ENCODE measurements at places on chromosomes 7 and 10.

- no peak for DNase-seq
These were observed 54.7 kb downstream of the RBM33 start for GRCh38 chr7:155699180-155699579.

- DNase-seq: no peak
These were observed 131.1 kb upstream of the PTPRZ1 start for GRCh38 chr7:121741896-121742295.

DNA sequence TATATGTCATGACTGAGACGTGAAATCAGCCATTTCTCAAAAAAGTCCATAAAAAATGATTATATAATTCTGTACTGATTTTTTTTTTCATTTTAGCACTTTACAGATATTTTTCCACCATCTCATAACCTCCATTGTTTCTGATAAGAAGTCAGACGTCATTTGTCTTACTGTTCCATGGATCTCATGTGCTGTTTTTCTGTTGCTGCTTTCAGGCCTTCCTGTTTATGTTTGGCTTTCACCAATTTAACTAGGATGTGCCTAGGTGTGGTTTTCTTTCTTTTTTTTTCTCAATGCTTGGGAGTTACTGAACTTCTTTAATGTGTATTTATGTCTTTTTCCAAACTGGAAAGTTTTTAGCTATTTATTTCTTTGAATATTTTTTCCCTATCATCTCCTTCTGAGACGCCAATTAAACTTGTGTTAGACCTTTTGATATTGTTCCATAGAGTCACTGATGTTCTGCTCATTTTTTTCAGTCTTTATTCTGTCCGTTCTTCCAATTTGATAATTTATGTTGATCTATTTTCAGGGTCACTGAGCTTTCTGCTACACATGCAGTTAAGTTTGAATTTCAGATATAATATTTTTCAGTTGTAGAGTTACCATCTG, 43.3 kb downstream of the TAF3 start:
- DNase-seq: no peak

DNA sequence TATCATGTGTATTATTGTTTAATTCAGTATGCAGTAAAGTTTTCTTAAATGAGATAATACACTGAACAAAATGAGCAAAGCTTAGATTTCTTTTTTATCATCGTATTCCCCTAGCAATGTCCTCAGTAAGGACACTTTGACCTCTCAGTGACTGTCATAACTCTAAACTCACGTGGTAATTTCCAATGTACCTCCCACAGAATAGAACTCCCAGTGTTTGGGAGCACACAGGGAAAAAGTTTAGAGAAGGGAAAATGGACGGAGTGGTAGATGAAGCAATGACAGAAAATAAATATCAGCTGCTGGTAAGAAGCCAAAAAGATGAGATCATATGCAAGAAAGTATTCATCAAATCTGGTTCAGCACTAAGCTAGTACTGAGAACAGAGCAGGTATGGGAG, 758.6 kb upstream of the KCND2 start:
- no peak for DNase-seq

DNA sequence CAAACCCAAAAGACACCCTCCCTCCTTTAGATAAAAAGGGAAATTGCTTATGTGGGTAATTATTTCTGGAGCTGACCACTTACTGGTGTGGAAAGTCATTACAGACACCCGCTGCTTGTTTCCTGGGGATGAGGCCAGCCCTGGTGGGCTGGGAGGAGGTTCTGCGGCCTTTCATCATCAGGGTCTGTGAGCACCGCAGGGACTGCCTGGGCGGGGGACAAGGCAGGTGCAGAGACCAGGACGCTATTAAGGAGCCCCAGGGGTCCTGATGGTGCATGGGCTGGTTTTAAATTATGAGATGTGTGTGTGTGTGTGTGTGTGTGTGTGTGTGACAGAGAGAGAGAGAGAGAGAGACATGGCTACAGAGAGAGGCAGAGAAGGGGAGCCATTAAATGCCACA, 171.2 kb downstream of the DNAJB6 start:
- no peak for DNase-seq

- no peak for DNase-seq
These were observed 73.3 kb upstream of the HABP2 start for GRCh38 chr10:113479346-113480080.

GRCh38 chr10:1829712-1830111, 92.4 kb upstream of the ADARB2 start:
- DNase-seq: no peak

GRCh38 chr10:120456143-120456625, 843 bp upstream of the PLPP4 start:
- no peak for DNase-seq

DNA sequence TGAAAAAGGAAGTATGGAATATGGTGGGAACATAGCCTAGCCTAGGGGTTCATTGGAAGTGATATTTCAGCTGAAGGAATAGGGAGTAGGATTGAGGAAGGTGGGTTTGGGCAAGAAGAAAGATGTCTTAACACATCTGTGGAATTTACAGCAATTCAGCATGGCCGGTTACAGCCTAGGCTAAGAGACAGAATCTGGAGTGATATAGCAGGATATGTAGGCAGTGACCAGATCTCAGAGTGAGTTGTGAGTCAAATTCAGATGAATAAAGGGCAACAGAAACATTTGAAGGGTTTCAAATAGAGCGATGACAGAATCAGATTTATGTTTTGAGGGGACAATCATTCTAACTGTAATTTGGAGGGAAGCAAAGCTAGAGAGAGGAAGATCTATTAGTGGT, 199.0 kb upstream of the PRPS1L1 start:
- no peak for DNase-seq

- no peak for DNase-seq
These were observed 93.0 kb downstream of the TNS3 start for GRCh38 chr7:47488969-47489342.

- DNase-seq: no peak
These were observed 746 bp downstream of the ARL5B start for GRCh38 chr10:18659819-18660535.

DNA sequence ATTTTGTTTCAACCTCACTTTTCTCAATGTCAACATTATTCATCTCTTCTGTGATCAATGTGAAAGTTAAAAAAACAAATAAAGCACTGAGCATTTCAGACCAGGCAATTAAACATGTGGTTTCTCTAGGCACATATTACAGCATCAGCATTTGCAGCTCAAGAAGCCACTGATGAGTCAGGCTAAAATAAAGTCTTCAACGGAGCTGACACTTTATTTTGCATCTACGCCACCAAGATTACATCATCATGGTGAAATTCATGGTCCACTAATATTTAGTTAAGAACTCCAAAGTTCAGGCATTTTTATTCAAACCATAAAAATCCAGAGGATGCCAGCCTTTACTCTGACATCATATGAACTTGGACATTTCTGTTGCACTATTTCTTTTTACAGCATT, 33.0 kb downstream of the MAGI2 start:
- no peak for DNase-seq

- no peak for DNase-seq
These were observed 1.5 kb upstream of the MIOS start for GRCh38 chr7:7565018-7565680.

DNA sequence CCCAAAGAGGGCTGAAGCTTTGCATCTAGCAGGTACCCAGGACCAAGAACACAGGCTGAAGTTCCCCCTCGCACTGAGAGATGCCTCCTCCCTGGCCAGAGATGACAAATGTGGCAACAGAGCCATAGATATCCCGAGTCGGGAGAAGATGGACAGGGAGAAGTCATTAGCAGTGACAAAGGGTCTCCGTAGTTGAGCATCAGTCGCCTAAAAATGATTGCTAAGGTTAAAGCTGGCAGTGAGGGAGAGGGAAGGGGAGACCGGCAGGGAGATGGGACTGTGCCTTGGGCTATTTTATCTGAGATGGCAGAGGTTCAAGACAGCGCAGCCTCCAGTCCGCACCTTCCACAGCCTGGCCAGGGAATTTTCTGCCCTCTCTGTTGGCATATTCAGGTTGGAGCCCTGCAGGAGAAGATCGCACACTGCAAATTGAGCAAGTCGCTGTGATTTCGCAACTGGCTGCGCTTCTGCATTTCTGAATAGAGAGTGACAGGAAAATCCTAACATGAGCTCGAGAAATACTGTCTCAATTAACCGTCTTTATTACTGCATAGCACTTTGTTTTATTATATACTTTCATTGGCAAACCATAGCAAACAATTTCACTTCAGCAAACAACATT, 238.9 kb upstream of the GPR26 start:
- DNase-seq: no peak

GRCh38 chr7:70052691-70053090, 454.4 kb downstream of the AUTS2 start:
- DNase-seq: no peak

DNA sequence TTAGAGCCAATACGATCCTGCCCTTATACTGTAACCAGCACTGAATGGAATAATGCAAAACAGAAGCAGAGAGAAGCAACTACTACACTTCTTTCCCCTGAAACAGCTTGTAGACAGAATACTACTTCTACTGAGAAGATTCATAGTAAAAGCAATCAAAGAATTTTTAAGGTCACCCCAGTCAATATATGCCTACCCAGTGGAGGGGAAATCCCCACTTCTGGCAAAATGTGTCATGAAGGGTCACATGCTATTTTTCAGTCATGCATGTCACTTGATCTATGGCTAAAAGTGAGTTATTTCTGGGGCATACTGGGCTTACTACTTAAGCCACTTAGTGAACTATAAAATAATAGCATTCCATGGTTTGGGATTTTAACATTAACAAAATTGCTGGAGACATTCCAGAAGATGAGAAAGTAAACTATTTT, 25.6 kb downstream of the IRF5 start:
- no peak for DNase-seq

DNA sequence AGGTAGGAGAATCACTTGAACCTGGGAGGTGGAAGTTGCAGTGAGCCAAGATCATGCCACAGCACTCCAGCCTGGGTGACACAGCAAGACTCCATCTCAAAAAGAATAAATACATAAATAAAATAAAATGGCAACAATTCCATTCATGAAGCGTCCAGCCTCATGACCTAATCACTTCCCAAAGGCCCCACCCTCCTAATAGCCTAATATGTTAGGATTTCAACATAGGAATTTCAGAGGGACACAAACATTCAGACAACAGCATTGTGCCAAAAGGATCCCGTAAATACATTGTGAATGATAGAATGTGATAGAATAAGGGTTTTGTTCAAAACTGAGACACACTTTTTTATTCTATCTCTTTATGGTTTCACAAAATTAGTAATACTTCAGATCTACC, 90.3 kb downstream of the FAM107B start:
- DNase-seq: no peak

GRCh38 chr7:100759357-100760171, 26.2 kb downstream of the ZAN start:
- no peak for DNase-seq

DNA sequence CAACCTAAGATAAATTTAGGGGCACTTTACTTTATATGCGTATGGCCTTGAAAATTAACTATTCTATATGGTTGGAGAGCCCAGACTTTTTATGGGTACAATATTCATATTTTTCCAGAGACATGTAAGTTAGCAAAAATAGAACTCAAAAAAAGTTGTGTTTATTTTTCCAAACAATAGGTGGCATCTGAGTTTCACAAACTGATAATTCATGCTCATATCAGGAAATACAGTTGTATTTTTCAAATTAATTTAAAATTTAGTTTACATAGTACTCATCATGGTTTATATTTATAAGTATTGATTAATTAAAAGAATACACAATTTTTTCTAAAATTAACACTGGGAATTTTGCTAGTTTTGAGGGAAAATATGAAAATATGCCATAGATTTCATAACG, 34.6 kb downstream of the ANKRD7 start:
- DNase-seq: no peak

DNA sequence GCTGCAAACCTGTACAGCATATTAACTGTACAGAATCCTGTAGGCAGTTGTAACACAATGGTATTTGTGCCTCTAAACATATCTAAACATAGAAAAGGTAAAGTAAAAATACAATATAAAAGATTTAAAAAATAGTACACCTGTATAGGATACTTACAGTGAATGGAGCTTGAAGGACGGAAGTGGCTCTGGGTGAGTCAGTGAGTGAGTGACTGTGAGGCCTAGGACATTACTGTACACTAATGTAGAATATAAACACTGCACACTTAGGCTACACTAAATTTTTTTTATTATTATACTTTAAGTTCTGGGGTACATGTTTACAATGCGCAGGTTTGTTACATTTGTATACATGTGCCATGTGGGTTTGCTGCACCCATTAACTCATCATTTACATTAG, 97.3 kb upstream of the STK17A start:
- no peak for DNase-seq

- DNase-seq: no peak
These were observed 4.4 kb upstream of the BICC1 start for GRCh38 chr10:58508316-58508715.

DNA sequence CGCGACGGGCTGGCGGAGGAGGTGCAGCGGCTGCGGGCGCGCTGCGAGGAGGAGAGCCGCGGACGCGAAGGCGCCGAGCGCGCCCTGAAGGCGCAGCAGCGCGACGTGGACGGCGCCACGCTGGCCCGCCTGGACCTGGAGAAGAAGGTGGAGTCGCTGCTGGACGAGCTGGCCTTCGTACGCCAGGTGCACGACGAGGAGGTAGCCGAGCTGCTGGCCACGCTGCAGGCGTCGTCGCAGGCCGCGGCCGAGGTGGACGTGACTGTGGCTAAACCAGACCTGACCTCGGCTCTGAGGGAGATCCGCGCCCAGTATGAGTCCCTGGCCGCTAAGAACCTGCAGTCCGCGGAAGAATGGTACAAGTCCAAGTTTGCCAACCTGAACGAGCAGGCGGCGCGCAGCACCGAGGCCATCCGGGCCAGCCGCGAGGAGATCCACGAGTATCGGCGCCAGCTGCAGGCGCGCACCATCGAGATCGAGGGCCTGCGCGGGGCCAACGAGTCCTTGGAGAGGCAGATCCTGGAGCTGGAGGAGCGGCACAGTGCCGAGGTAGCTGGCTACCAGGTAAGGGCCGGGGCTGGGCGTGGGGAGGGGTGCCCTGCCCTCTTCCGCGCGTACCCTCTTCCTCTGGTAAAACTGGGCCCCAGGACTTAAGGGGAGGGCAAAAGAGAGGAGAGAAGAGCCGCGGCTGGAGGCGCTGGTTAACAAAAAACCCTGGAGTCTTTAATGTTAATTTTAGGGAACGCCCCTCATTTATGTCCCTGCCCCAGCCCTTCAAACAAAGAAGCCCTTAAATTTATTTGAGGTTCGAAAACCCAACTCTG, 987 bp downstream of the INA start:
- no peak for DNase-seq

DNA sequence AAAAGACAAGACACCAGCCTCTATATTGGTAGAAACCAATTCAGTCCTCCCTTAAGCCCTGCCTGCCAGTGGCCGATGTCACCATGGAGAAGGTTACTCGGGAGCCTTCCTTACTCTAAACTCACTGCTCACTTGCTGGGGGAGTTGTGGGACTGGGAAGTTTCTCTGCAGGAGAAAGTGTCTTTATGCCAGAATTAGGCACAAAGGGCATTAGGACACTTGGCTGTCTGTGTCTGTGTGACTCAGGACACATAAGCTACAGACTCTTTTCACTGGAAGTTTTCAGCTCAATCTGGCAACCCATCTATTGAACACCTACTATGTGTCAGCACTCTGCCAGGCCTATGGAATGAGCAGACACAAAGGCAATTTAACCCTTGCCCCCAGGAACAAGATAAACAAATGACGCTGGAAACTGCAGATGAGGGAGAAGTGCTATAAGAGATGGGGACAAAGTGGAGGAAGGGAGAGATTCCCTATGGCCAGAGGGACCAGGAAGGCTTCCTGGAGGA, 49.5 kb upstream of the CACUL1 start:
- DNase-seq: no peak

- no peak for DNase-seq
These were observed 248.5 kb upstream of the PLPP4 start for GRCh38 chr10:120208488-120208887.

All from stimulated activated CD4-positive, alpha-beta T cell treated with anti-CD3 and anti-CD28 coated beads, Interleukin-12 subunit alpha, Interleukin-12 subunit beta, amount 100 ng/mL, for 4 hours (primary cell).